ENCODE measurements at places on chromosomes 3 and 15.

DNA sequence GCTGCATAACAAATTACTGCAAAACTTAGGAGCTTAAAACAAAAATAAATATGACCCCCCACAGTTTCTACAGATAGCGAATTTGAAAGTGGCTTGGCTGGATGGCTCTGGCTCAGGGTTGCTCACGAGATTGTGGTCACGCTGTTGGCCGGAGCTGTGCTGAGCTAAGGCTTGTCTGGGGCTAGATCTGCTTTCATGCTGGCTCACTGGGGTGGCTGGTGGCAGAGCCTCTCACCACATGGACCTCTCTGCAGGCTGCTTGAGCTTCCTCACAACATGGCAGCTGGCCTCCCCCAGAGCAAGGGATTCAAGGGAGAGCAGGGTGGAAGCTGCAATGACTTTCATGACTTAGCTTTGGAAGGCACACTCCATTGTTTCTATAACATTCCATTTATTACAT, 354.1 kb downstream of the SHQ1 start:
- DNase-seq = no peak

DNA sequence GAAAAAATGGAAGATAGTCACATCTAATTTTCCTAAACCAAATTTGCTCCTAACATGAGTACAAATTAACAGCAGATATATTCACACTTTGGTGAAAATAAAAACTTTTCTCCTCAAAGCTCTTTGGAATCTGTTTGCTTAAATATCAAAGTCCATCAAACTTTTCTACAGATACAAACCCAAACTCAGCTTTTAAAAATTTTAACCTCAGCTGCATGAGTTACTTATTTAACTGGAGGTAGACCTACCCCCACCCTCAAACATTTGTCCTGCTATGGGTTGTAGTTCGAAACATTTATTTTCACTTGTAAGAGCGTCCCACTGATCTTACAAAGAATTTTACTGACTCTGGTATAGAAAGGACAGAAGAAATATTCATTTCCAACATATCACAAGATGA, 8.9 kb upstream of the XYLB start:
- no peak for DNase-seq

DNA sequence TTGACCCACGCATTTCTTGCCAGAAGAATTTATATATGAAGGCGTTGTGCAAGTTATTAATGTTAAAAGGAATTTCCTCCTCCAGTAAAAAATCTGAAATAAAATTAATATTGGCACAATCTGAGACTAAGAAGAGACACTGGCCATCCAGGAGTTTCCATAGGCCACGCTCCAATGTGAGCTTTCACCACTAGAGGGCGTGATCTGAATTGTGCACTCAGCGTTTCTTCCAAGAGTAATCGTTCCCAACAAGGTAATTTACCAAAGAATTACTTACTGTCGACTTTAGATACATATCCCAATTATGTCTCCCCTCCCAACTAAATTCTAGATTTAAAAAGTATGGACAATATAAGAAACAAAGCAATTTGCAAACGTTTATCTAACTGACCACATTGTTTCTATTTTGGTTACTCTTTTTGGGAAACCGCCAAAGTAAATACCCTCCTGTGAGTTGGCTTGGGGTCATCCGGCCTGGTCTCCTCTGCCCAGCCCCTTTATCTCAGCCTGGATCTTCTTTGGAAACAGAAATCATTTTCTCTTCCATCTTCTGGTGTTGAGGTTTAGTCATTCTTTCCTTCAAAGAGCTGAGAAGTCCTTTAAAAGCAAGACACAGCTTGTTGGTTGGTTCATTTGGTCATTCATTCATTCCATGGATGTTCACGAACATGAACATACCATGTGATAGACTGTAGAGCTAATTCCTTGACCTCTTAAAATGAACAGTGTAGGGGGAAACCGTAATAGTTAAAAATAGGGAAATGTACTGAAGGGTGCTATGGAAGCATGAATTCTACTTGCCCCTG, 26.2 kb downstream of the POLR2M start:
- DNase-seq = peak; percentile 6

- DNase-seq = no peak
These were observed 37.2 kb downstream of the AADACL2 start for GRCh38 chr3:151770956-151771355.

DNA sequence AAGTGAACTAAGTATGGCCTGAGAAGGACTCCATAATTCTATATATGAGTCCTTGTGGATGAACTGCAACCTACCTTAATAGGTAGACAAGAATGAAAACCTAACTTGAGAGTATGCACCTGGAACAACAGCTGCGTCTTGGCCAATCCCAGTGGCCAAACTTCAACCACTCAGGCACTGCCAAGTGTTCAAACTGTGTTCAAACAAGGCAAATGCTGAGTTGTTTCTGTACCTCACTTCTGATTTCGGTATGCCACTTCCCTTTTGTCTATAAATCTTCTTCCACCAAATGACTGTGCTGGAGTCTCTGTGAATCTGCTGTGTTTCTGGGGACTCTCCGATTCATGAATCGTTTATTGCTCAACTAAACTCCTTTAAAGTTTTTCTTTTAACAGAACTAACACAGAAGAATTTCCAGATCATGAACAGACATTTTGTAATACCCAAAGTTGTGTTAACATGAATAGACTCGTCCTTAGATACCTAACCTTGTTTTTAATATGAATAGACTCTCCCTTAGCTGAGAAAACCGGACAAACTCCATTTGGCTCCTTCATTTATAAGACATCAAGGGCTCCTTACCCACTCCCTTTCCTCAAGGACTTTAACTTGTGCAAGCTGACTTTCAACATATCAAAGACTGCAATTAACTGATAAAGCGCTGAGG, 4.1 kb downstream of the ZNF717 start:
- DNase-seq = no peak

- DNase-seq = peak; percentile 80
These were observed 60.5 kb downstream of the SPTSSB start for GRCh38 chr3:161310649-161311423.

DNA sequence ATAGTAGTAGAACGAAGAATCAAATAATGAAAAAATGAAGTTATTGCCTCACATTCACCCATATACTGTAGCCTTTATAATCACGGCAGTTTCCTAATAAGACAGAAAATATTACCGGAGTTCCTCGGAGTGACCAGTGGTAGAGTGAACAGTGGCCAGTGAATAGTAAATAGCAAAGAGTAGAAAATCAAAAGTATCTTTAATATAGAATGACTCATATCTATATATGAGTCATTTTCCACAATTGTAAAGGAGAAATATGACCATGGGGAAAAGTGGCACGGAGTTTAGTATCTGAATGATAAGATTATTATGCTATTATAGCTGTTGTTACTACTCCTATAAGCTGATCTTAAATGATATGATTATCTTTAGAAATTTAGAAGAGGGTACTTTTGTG, 38.5 kb downstream of the ZBTB20 start:
- no peak for DNase-seq

GRCh38 chr3:57120451-57121174, 44.5 kb downstream of the IL17RD start:
- no peak for DNase-seq

DNA sequence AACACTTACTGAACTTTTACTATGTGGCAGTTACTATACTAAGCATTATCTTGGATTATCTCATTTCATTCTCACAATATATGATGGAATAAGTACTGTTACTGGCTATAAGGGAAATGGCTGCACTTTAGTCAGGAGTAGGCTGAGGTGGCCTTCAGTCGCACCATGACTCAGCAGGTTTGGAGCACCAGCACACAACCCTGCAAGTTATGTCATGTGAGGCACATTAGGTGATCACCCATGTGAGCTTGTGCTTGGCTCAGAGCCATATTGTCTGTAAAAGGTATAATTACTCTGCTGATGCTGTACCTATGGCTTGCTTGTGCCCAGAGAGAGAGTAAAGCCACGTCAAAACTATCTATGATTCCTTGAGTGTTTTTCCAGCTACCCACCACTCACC, 54.1 kb upstream of the TIPARP start:
- DNase-seq = no peak

GRCh38 chr3:27568393-27568792, 84.2 kb upstream of the SLC4A7 start:
- no peak for DNase-seq

- no peak for DNase-seq
These were observed 132.3 kb downstream of the KCNAB1 start for GRCh38 chr3:156252656-156253055.

DNA sequence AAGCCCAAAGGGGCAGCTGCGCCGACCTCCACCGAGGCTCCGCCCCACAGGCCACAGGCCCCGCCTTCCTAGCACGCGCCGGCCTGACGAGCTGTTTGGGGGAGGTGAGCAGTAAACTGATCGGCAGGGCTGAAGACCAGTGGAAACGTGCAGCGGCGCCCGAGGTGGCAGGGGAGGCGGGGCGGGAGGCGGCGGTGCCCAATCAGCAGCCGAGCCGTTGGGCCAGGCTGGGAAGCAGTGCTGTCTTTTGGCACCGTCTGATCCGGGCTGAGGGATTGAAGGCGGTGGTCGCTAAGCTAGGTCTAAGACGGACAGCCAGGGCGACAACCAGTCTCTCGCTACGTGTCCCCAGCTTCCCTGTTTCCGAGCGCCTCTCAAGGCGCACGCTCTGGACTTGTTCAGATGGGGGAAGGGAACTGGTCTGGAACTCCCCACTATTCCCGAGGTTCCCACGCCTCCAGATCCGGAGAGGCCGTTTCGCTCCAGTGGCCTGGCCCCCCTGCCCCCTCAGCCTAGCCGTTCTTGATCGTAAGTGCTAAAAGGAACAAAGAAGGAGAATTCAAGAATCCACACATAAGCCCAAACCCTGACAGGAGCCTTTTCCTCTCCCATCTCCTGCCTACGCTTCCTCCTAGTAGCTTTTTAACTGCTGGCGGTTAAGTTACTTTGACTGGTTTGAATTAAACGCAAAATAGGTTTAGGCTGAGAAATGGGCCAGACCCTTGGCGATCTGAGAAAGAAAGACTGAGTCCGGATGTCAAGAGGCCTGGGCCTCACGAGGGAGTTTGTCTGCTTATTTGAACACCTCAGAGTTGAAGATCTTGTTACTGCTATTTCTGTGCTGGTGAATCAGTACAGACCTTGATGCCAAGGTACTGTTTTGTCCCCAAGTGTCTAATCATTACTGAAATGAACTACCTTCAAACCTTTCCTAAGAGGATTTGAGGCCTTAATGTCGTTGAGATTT, at the start of gene FMN1:
Gene FMN1 (minus strand): TSS at position 11 of the 967 bp plus-strand sequence. CDS start 39,800 bp downstream, outside the sequence.
- DNase-seq = peak; percentile 75

- no peak for DNase-seq
These were observed 47.3 kb downstream of the AQP9 start for GRCh38 chr15:58185439-58185838.

DNA sequence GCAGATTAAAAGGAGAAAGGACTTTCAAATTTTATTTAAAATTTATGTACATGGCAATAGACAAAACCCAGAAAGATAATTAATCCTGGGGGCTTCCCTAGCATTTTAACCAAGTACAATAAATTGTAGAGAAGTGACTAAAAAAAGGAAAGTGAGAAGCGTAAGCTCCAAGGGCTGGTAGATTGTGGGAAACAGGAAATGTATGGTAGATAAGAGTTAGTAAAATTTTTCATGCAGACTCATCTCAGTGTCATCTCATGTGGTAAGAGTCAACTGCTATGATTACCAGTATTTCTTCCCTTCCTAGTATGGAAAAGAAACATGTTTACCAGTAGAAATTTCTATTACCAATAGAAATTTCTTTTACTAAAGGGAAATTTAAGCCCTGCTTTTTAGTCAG, 464.3 kb upstream of the AGTR1 start:
- no peak for DNase-seq

GRCh38 chr3:189833266-189833665, 202.1 kb downstream of the TP63 start:
- DNase-seq = no peak

DNA sequence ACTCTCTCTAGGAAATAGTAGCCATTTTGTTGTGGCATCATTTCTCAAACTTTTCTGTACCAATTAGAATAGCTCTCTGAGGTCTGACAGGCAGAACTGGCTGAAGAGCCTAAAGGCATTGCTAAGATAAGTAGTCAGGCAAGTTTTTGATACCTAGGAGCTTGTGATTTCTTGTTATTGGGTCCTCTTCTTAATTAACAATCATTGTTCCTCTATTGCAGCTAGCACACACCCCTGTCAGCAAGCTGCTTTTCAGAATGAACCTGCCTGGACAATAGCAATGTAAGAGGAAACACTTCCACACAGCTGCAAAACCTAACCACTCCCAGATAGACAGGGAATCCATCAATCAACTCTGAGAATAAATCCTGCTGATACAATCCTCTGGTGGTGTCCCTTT, 403.9 kb upstream of the TBL1XR1 start:
- DNase-seq = no peak
